GM12878 (cell line): ENCODE measurements at places on chromosomes 2 and 18.

GRCh38 chr2:169397697-169398096 lies 35.4 kb upstream of the LRP2 start:
- no peak for DNase-seq

GRCh38 chr2:179729966-179730365 lies 131.4 kb downstream of the ZNF385B start:
- DNase-seq = no peak

DNA sequence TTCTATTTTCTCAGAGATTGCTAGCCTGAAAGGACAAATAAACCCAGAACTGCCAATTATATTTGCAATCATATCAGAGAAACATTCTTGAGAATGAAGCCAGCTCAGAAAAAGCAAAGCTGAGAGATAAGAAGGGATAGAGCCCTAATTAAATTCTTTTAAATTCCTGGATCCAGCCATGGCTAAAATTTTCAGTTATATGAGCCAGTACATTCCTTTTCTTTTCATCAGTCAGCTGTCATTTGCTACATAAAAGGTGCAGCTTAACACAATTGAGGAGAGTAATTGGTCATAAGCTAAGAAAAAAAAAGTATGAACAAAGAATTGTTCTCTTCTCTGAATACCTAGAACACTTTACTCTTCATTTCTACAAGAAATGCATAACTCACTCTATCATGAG lies 303.5 kb upstream of the FIGN start:
- no peak for DNase-seq

- DNase-seq = no peak
Observed at GRCh38 chr2:110853516-110853915, 121.1 kb downstream of the ACOXL start.

- DNase-seq = no peak
Observed at GRCh38 chr2:223508372-223508771, 93.8 kb downstream of the SCG2 start.

- DNase-seq = no peak
Observed at GRCh38 chr2:46082531-46083485, 214.4 kb upstream of the EPAS1 start.

DNA sequence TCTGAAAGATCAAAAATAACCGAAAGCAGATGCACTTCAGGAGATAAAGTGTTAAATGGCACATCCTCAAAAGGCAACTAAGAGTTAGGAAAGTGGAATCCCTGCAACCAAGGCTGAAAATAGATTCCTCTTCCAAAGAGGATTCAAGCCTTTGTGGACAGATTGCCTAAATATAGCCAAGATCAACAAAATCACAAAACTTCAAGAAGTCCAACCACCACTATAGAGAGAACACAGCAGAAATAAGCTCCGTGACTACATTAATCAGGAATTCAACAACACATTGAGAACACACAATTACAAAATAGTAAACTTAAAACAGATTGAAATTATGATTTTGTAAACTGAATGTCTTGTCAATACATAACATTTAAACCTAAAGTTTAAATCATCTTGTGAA lies 165.7 kb downstream of the LNPK start:
- no peak for DNase-seq

DNA sequence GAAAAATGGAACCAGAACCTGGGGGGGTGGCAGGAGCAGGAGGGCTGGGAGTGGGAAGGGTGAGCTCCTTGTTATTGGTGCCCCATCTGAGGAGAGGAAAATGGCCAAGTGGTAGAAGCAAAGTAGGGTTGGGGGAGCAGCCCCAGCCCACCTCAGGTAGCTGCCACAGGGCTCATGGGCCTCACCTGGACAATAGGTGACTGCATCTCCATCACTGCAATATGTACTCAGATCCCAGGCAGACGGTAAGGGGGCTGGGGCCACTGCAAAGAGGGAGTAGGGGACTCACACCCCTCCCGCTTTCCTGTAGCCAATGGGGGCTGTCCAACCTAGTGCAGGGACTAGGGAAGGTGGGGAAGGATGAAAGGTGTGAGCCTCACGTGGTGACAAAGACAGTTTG lies 4.2 kb downstream of the C2orf81 start:
- no peak for DNase-seq

DNA sequence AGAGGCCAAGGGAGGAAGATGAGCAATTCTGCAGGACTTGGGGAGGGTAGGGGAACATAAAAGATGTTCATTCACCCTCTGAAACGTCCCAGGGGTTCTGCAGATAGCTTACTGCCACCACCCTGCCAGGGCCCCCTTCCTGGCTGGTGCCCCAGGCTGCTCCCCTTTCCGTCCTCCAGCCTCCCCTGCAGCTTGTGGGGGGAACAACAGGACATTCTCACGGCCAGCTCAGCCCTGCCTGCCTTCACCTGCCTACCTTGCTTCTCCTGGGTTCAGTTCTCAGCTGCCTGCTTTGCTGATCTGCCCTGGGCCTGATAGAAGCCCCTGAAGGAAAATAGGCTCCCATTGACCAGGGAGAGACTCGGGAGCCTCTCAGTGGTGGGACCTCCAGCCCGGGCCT lies 251.1 kb downstream of the CELF4 start:
- no peak for DNase-seq

DNA sequence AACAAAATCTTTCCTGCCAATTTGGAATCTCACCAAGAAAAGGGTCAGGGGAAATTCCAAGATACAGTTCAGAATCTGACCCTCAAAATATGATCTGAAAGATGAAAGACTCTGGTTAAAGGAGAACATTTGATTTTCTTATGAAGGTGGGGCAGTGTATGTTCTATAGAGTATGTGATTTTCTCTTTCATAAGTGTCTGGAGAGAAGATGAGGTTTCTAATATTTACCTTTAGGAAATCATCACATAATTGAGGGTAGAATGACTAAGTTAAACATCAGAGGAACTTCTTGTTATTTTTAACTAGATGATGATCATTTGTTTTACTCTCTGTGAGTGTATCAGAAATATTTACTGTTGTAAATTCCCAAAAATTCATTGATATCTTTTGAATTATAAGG lies 27.8 kb upstream of the MBOAT2 start:
- DNase-seq = no peak

DNA sequence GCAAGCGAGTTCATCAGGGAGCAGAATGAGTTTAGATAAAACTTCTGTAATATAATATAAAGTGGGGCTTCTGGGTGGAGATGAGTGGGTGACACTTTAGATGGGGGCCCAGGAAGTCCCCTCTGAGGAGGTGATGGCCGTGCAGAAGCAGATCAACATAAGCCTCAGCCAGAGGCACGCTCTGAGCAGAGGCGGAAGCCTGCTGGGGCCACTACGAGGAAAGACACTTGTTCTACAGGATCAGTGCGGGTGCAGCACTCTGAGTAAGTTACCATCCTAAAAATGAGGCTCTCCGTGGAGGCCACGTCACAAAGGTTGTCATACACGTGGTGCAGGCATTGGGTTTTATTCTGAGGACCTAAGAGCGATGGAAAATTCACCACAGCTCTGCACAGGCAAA lies 22.3 kb downstream of the TMEM18 start:
- DNase-seq = no peak

DNA sequence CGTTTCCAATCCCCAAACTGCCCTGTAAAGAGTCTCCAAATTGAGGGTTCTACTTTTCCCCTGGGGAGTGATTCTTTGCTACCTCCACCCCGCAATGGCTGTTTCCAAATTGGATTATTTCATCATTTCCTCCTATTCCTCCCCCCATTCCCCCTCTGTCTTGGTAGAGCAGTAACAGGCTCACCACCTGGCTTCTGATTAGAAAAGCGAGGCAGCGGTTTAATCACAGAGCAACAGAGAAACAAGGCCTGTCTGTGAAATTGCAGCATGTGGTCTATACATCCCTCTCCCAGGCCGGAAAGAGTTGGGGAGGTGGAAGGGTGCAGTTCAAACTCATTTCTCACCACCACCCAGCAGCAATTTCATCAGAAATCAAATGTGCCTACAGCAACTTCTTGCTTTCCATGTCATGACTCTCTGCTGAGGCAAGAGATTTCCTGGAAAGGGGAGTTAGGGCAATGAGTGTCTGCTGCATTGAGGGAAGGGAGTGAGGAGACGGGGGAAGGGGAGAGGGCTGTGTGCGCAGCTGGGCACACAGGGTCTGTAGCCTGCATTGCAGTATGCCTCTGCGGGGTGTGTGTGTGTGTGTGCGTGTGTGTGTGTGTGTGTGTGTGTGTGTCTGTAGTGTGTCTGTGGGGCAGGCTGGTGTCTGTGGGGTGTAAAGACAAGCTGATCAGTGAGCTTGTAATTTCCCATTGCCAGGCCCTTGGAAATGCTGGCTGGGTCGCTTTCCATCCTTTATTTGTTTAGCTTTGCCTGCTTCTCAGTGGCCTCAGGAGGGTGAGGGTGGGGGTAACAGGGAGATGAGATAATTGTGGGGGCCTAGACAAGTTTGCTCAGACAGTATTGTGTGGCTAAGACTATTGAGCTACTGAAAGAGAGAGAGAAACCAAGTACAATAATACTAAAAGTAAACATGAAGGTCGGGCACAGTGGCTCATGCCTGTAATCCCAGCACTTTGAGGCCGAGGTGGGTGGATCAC lies 13.5 kb upstream of the IGFBP2 start:
- no peak for DNase-seq

DNA sequence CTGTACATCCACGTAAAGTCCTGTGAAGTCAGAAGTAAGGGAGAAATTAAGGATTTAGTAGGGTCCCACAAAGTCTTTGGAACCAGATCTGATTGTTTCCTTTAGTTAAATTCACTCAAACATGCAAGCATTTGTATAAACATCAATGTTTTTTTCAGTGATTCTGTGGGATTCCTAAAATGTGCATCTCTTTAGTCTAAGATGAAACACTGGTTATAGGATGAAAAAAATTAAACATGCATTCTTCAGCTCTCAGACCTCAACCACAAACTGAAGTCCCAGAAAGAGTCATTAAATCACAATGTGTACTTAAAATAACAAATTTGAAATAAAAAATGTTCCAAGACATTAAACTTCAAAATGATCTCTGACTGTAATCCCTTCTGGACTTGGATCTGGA lies 76.5 kb upstream of the APCDD1 start:
- DNase-seq = no peak

GRCh38 chr2:101803128-101803527 lies 105.6 kb downstream of the MAP4K4 start:
- no peak for DNase-seq

DNA sequence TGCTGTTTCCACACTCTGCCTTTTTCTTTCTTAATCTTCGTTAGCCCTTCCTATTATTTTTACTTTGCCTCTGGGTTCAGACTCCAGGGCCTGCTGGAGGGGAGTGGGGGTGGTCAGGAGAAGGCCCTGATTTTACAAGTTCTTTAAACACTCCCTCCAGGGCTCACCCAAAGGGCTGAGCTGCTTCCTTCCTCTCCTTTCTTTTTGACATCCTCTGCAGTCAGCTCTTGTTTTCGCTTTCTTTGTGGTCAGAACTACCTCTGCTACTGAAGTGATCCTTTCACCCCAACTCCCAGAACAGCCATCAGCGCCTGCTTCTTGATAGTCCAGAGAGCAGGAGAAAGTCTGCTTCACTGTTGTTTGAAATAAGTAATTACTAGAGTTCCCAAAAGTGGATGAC lies 925.7 kb downstream of the EPHA4 start:
- no peak for DNase-seq

- DNase-seq = no peak
Observed at GRCh38 chr2:206260188-206261012, 14.1 kb upstream of the ZDBF2 start.

GRCh38 chr18:48230467-48231113 lies 178.6 kb downstream of the ZBTB7C start:
- DNase-seq = no peak

DNA sequence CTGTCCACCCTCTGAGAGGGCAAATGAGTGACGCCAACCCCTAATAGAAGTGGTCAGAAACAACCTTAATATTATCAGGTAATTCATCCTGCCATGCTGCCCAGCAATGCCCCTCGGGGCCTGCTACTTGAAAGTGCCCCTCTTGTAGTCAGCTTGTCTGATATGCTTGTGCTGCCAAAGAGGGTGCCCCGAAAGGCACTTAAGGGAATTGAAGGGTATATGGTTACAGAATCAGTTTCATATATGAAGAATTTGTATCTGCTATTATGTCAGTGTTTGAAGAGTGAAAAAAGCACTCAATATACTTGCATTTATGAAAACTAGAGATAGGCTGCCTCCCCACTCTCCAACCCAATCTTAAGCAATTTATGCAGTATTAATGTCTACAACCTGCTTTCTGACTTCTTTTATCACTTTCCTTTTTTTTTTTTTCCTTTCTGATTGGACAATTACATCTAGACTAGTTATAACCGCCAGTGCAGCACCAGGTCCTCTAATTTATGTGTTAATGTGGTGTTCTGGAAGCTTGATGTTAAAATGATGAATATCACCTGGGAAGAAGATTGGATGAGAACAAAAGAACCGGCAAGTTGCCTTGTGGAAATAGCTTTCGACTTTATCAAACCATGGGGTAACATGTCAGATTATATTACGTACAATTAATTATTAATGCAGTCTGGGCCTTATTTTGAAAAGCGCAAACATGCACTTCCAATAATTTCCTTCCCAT lies 646.9 kb upstream of the ACVR2A start:
- DNase-seq = no peak

- no peak for DNase-seq
Observed at GRCh38 chr2:150888337-150888736, 373.3 kb downstream of the RBM43 start.

DNA sequence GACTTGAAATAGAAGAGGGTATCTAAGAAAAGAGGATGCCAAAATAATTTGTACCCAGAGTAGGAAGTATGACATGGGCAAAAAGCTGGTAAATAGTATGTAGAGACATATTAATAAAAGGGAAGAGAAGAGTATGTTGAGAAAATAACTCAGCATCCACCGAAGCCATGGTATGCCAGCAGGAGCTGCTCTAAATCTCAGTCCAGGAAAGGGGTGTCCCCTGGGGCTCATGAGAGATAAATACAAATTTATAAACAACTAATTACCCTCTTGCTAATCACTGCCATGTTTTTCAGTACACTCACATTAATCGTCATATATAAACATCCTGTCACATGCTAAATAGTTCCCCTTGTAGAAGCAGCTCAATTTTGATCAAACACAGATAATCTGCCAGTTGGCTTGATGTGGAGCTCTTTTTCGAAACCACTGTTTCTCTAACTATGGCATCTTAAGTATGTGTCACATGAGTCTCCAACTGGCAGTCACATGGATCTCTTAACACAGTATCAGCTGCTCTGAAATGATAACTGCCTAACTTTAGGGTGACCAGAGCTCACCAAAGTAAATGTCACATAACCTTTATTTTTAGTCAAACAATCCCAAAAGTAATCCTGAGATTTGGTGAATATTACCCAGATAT lies 31.9 kb downstream of the EXOC6B start:
- DNase-seq = no peak

- DNase-seq = no peak
Observed at GRCh38 chr18:74334242-74334893, 18.7 kb downstream of the C18orf63 start.

- no peak for DNase-seq
Observed at GRCh38 chr2:123870206-123870880, 154.7 kb upstream of the CNTNAP5 start.
